Lung (tissue), 17 donors: ENCODE measurements at places on chromosomes 12 and 14.
A peak's percentile ranks its signal among the peaks of the same experiment; 100 is the strongest.

GRCh38 chr14:63413009-63413408 lies 94.3 kb upstream of the GPHB5 start:
- no peaks in the 10 kb centered on the region for H3K27me3 ChIP-seq
- H3K4me3 ChIP-seq, result no peak overlapping the region
- no peaks in the 10 kb centered on the region for H3K4me1 ChIP-seq
- DNase-seq, result no peak
- H3K36me3 ChIP-seq, result peaks cover 10% of the 10 kb centered on the region
- no peak overlapping the region for H3K27ac ChIP-seq

GRCh38 chr14:106681161-106681560 lies 1154.8 kb downstream of the TMEM121 start:
- H3K27ac ChIP-seq, result no peak overlapping the region
- no peak overlapping the region for H3K4me3 ChIP-seq
- DNase-seq, result no peak
- H3K27me3 ChIP-seq, result no peaks in the 10 kb centered on the region
- no peaks in the 10 kb centered on the region for H3K36me3 ChIP-seq

DNA sequence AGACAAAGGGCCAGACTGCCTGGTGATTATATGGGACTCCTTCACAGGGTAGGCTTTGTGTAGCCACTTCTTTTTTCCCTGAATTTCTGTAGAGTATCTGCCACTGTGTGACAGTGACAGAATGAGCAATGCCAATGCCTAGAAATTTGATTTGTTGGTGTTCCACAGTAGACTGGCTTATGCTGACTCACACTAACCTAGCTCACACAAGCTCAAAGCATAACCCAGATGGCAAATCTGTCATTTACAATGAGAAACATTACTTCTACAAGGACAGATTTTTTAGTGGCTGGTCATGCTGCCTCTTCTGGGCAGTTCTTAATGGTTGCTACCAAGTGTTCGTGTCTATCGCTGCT lies 15.9 kb downstream of the CFAP251 start:
- peaks cover 3% of the 10 kb centered on the region for H3K4me1 ChIP-seq
- no peak overlapping the region for H3K27ac ChIP-seq
- H3K27me3 ChIP-seq, result no peaks in the 10 kb centered on the region
- no peaks in the 10 kb centered on the region for H3K36me3 ChIP-seq

- no peaks in the 10 kb centered on the region for H3K27me3 ChIP-seq
- no peak overlapping the region for H3K4me3 ChIP-seq
- no peaks in the 10 kb centered on the region for H3K36me3 ChIP-seq
- peak; percentile 43 for DNase-seq
- H3K4me1 ChIP-seq, result peaks cover 12% of the 10 kb centered on the region
Observed at GRCh38 chr12:58176296-58176869, 235.0 kb downstream of the ATP23 start.

- H3K36me3 ChIP-seq, result no peaks in the 10 kb centered on the region
- H3K27me3 ChIP-seq, result peaks cover 25% of the 10 kb centered on the region
- no peak overlapping the region for H3K27ac ChIP-seq
- no peak for DNase-seq
- no peaks in the 10 kb centered on the region for H3K4me1 ChIP-seq
Observed at GRCh38 chr12:132173135-132174014, 29.1 kb downstream of the NOC4L start.

DNA sequence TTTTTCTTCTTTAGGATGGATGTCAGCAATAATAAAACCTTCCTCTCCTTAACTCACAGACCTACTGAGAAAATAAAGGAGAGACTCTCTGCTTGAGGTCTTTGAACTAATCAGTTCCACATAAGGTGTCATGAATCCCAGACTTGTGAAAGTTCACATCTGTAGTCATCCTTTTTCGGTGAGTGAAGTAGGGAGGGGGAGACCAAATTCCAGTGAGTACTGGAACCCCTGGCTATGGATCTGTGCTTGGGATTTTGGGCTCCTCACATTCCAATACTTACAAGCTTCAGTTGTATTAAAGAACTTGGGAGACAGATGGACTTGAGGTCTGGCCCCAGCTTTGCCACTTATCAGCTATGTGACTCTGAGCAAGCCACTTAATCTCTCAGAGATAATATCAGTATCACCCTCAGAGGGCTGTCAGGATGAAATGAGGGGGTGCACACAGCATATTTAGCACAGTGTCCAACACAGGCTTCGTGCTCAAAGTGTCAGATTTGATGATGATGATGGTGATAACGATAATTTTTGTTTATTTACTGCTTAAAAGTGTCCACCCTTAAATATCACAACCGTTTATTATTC lies 34.8 kb upstream of the APPL2 start:
- DNase-seq, result no peak
- H3K27me3 ChIP-seq, result no peaks in the 10 kb centered on the region
- no peak overlapping the region for H3K4me3 ChIP-seq

DNA sequence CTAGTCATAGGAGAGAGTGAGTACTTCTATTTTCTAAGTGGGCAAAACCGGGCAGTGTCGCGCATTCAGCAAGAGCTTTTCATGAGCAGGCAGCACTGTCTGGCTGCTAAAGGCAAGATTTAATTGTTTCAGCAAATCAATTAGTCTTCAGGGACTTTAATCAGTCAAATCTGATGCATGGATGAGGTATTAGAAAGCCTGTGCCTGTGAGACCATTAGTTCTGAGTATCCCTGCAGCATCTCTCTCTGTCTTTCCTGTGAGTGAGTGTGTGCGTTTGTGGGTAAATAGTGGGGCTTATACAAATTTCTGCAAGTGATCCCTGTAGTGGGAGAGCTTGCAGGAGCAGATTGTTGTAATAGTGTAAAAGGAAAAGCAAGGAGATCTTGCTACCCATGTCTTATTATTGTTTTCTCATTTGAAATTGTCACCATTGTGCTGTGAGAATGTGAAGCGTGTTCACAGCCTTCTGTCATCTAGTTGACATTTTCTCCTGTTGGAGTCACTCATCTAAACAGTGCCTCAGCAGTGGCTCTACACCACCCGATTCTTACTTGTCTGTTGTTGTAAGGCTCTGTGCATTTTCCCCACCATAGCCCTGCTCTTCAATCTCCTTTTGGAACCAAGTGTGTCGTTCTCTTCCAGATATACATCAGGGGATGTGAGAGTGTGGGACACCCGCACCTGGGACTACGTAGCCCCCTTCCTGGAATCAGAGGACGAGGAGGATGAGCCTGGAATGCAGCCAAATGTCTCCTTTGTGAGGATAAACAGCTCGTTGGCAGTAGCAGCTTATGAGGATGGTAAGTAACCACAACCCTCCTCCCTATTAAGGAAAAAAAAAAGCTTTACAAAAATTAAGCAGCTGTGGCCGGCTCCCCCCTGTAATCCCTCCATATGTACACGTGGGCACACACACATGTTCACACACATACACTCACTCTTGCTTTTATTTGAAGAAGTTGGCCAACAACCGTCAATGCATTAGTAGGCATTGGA lies 53.6 kb downstream of the FBXW8 start:
- H3K4me1 ChIP-seq, result no peaks in the 10 kb centered on the region
- no peak for DNase-seq
- no peak overlapping the region for H3K4me3 ChIP-seq
- H3K27me3 ChIP-seq, result no peaks in the 10 kb centered on the region
- no peak overlapping the region for H3K27ac ChIP-seq
- H3K36me3 ChIP-seq, result peaks cover 2% of the 10 kb centered on the region

- H3K27me3 ChIP-seq, result no peaks in the 10 kb centered on the region
- H3K36me3 ChIP-seq, result peaks cover 44% of the 10 kb centered on the region
- no peak overlapping the region for H3K4me3 ChIP-seq
Observed at GRCh38 chr12:2922329-2922728, 31.6 kb downstream of the TULP3 start.

GRCh38 chr14:71361874-71362273 lies 454.6 kb downstream of the PCNX1 start:
- no peaks in the 10 kb centered on the region for H3K4me1 ChIP-seq
- DNase-seq, result no peak
- no peaks in the 10 kb centered on the region for H3K27me3 ChIP-seq
- no peak overlapping the region for H3K4me3 ChIP-seq
- H3K27ac ChIP-seq, result no peak overlapping the region

DNA sequence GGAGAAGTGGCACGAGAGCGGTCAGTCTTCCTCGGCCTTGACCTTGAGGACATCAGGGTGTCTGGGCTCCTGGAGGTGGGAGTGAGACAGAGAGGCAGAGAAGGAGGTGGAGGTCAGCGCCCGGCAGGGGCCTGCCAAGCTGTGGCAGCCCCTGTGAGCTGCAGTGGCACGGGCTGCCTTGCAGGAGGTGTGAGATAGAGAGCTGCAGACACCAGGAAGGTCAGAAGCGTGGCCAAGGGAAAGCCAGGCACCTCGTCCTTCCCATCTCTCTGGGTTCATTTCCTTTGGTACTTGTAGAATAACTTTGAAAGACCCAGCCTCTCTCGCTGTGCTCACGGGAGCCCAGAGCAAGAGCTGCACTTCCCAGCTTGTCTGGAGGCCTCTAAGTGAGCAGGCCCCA lies 98.1 kb downstream of the TSPAN9 start:
- H3K4me3 ChIP-seq, result no peak overlapping the region
- no peaks in the 10 kb centered on the region for H3K27me3 ChIP-seq
- no peaks in the 10 kb centered on the region for H3K4me1 ChIP-seq
- H3K36me3 ChIP-seq, result no peaks in the 10 kb centered on the region

DNA sequence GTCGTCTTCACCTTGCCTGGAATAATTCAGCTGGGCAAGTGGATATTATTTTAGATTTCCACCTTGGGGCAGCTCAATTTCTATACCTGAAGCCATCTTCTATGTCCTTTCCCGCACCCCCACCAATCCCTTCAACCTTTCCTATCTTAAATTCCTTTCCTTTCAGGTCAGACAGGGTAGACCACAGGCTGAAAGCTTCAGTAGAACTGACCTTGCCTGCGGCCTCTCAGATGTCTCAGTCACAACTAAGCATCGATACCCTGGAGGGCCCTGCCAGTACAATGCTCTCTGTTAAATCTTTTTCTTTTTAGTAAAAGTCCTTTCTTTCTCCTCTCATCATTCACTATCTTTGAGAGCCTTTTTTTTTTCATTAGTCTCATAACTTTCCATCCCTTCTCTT lies 38.9 kb downstream of the SLC2A14 start:
- H3K36me3 ChIP-seq, result no peaks in the 10 kb centered on the region
- H3K27ac ChIP-seq, result no peak overlapping the region
- H3K4me3 ChIP-seq, result no peak overlapping the region
- no peak for DNase-seq
- H3K4me1 ChIP-seq, result no peaks in the 10 kb centered on the region
- no peaks in the 10 kb centered on the region for H3K27me3 ChIP-seq

DNA sequence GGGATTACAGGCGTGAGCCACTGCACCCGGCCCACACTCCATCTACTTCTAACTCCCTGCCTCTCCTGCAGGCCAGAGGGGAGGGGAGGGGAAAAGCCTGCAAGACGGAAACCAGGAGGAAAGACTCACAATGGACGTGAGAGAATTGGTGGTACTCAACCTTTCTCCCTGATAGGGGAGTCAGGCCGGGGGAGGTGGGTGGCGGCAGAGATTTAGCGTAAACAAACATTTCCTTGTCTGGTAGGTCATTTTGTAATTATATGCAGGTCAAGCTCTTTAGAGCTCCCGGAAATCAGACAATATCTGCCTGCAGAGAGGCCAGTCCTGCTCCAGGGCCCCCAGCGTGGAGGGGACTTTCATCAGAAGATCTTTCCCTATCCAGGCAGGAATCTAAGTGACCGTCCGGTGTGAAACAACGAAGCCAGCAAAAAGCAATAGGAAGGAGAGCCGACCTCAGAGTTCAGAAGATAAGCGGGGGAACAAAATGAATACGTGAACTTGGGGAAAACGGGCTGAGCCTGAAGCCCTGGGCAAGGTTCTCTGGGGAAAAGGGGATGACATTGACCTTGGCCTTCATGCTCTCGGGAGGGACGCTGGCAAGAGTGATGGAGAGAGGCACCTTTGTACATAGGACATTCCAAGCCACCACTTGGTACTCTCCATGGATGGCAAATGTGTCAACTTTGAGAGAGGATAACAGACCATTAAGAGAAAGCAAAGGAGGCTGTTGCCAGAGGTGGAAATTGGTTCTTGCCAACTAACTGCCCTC lies 62.3 kb downstream of the SPRING1 start:
- H3K27me3 ChIP-seq, result no peaks in the 10 kb centered on the region
- H3K36me3 ChIP-seq, result no peaks in the 10 kb centered on the region
- no peaks in the 10 kb centered on the region for H3K4me1 ChIP-seq

DNA sequence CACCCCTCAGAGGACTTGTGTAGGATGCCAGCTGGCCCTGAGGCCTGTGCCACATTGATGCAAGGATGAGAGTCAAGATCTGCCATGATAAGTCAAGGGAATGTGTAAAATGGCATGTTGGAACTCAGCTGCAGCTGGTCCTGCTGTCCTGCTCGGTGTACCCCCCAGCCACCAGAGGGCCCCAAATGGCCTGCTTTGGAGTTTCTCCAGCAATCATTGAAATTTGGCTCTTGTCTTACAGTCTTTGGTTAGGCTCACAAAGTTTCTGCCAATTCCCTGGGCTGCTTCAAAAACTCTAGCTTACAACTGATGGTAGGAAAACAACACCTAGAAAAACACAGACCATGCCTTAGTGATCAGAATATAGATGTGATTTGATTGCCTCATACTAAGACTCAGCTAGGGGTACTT lies 76.8 kb downstream of the HSD17B6 start:
- H3K4me3 ChIP-seq, result no peak overlapping the region
- no peaks in the 10 kb centered on the region for H3K36me3 ChIP-seq
- H3K27me3 ChIP-seq, result no peaks in the 10 kb centered on the region

GRCh38 chr14:95267306-95267705 lies 52.4 kb downstream of the CLMN start:
- no peak for DNase-seq
- no peak overlapping the region for H3K4me3 ChIP-seq
- H3K27ac ChIP-seq, result no peak overlapping the region
- H3K36me3 ChIP-seq, result no peaks in the 10 kb centered on the region

DNA sequence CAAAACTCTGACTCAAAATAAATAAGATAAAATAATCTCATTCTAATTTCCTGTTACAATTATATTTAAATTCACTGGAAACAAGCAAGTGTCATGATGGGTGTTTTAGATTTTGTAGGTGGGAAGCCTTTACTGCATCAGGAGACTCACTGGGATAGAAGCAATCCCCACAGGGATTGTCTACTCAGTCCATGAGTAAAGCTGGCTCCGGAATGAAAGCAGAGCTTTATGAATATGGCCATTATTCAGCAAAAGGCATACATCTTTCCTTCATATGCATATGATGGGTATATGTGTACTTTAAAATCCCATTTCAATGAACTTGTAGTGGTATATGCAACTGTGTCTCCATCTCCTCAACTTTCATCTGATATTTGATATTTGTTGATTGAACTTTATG lies 25.4 kb upstream of the PPM1H start:
- no peaks in the 10 kb centered on the region for H3K36me3 ChIP-seq
- no peaks in the 10 kb centered on the region for H3K4me1 ChIP-seq
- no peak overlapping the region for H3K27ac ChIP-seq
- no peak overlapping the region for H3K4me3 ChIP-seq
- H3K27me3 ChIP-seq, result no peaks in the 10 kb centered on the region
- DNase-seq, result no peak

DNA sequence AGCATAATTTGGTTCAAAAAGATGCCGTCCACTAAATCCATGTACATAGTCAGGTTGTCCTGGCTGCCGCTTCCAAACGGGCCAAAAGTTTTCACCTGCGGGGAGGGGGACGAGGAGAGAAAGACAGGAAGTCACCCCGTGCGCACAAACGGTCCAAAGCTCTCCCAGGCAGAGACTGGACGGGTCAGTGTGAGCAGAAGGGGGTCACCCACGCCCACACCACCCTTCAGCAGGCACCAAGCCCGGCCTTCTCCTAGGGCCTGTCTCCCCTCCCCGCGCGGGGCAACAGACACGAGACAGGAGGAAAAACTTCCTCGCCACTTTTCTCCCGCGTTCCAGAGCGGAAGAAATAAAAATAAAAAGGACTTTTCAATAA lies 888 bp downstream of the CCDC88C start:
- H3K36me3 ChIP-seq, result no peaks in the 10 kb centered on the region
- peak overlapping the region; percentile 15 for H3K27ac ChIP-seq
- H3K4me1 ChIP-seq, result peaks cover 20% of the 10 kb centered on the region
- H3K4me3 ChIP-seq, result peak overlapping the region; percentile 48

- no peak overlapping the region for H3K27ac ChIP-seq
- DNase-seq, result peak; percentile 47
- no peaks in the 10 kb centered on the region for H3K36me3 ChIP-seq
- H3K27me3 ChIP-seq, result peaks cover 8% of the 10 kb centered on the region
- H3K4me3 ChIP-seq, result no peak overlapping the region
Observed at GRCh38 chr12:65640489-65640901, 183.8 kb upstream of the HMGA2 start.
